Activated T-cell treated with anti-CD3 and anti-CD28 coated beads for 4 hours (primary cell): ENCODE measurements at places on chromosomes 4 and X.

DNA sequence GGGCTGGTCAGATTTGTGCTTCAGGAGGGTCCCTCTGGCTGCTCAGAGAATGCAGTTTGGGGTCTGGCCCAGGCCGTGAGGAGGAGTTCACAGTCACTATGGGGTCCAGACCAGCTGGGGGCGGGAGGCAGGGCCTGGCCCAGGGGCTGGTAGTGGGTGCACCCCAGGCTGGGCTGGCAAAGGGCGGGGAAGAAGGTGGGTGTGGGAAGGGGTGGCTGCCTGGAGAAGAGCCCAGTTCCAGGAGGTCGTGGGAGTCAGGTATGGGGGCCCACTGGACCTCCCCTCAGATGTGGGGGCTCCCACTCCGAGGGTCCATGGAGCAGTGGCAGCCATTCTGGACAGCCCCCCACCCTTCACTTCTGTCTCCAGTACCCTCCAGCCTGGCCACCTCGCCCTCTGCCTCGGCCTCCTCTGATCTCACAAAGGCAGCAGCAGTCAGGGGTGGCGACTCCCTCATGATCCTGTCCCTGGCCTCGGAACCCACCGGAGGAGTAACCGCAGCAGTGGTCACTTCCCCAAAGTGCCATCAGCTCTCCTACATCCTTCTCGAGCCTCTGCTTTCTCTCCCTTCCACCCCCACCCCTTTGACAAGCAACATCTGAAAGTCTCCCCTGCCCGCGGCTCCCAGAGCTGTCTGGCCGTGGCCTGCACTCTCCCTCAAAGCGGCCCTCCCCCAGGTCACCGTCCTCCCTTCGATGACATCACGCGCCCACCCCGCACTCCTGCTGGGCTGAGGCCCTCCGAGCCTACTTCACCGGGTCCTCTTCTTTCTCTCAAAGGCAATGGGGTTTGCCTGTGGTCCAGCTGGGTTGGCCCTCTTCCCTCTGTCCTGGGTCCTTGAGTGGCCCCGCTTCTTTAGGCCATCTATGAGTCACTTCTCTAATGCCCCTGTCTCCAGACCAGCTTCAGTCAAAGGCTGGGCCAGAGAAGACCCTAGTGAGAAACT, 1.7 kb upstream of the SLC6A8 start:
- no peak for DNase-seq

DNA sequence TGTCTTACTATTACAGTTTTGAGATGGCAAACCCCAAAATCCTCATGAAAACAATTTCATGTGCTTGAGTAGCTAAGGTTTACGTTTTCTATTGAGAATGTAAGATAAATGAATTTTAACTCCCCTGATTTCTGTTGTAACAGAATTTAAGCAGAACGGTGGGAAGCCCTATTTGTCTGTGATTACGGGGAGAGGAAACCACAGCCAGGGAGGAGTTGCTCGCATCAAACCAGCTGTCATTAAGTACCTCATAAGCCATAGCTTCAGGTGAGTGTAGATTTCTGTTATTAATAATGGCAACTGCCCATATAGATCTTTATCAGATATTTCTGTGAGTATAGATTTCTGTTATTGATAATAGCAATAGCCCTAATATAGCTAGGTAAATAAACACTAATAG, 44.2 kb upstream of the RHOH start:
- no peak for DNase-seq

DNA sequence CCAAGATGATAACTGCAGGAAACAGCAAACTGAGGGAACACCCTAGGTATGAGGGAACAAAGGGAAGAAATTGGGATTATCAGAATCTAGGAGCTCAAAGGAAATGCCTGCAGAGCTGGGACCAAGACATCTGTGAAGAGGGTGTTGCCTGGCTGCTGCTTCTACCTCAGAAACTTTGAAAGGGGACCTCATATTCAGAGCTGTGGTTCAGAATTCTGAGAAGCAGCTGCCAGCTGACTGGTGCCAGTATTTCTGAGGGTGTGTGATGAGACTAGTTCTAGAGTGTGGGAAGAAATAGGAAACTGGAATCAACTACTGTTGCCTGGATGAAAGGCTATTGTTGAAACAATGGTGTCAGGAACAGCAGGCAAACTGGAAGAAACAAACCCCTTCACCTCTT, 8.5 kb downstream of the FAAH2 start:
- no peak for DNase-seq

- DNase-seq: no peak
Observed at GRCh38 chrX:519741-520140, 110.8 kb upstream of the SHOX start.

DNA sequence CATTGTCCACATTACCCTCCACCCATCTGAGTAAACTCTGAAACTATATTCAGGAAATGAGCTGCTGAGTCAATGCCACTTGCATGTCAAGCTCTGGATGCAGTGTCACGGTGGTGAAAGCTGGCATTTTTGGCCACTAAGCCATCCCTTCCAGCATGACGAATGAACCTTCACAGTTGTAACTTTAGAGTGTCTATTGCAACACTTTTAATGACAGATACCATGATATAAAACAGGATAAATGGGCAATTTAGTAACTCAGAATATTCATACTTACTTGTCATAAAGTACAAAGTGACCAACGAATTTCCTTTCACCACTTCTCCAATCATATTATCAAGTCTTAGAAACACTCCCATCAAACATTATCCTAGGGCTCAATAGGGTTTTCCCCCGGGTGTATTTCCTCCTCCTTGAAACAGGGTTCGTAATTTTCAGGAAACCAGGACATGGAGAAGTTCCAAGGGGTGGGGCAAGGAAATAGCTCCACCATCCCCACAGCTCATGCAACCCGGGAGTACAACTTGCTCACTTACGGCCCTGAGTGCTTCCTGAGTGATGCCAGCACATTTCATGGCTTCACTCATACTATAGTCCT, 73.1 kb downstream of the MTHFD2L start:
- no peak for DNase-seq

GRCh38 chr4:154368060-154368459, 123.5 kb downstream of the DCHS2 start:
- no peak for DNase-seq

DNA sequence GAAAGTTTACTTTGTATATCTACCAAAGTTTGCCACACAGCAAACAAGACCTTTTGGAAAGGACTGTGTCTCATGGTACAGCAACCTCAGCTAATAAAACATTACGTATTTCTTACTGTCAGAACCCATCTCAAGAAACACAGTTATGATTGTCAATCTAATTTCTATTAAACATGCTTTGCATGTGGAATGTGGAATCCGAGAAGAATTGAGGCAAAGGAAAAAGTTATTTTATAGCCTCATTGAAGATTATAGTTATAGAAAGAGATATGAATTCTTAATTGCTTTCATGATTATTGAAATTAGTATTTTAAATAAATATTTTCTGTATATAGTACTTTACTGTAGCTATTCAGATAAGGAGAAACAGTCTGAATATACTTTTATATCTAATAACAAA, 5.4 kb downstream of the PCDH7 start:
- DNase-seq: no peak

GRCh38 chrX:10482261-10482660, 138.1 kb downstream of the MID1 start:
- no peak for DNase-seq

DNA sequence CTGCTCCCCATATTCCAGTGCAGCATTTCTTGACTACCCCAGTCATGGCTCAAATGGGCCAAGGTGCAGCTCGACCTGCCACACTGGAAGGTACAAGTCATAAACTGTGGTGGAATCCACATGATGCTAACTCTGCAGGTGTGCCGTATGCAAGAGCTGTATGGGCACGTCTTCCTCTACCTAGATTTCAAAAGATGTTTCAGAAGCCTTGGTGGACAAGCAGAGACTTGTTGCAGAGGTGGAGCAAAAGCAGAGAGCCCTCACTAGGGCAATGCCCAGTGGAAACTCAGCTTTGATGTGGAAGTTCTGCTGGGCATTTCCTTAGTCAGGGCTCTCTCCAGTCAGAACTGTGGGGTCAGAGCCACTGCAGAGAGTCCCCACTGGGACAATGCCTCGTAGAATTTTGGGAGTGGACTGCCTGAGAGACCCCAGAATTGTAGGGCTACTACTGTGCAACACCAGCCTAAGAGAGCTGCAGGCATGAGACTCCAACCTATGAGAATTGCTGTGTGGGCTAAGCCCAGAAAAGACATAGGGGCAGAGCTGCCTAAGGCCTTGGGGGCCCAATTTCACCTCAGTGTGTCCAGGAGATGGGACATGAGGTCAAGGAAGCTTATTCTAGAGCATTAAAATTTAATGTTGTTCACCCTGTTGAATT, 65.7 kb downstream of the BEX3 start:
- no peak for DNase-seq

- DNase-seq: peak; percentile 9
Observed at GRCh38 chr4:119314356-119314755, 7.6 kb downstream of the FABP2 start.

DNA sequence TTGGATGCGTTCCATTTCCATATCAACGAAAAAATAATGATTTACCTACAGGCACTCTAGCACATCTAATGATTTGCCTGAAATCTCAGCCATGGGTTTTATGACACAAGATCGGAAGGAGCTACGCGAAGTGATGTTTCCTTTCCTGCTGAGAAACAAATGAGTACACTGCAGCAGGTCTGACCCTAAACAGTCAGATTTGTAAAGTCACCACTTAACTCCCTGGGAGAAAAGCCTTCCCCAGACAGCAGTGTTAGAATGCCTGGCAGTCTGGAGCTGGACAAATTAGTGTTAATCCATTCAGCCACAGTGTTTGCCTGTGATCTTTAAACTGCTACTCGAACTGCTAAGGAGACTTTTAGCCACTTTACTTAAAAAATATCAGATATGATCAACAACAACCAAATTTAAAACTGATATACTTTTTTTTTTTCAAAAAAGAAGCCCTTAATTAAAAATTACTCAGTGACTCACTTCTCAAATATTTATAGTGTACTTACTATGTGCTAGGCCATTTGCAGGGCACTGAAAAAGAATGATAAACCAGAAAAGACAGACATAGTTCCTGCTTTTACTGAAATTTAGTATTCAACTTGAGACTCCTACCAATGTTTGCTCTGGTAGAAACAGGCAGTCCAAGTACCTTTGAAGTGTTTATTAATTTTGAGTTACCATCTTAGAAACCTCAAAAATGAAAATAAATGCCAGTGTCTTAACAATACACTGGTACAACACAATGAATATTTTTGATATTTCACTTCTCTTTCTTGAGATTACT, 104.5 kb downstream of the SHISA3 start:
- DNase-seq: no peak

- DNase-seq: no peak
Observed at GRCh38 chr4:147648656-147649055, 31.5 kb downstream of the TMEM184C start.

DNA sequence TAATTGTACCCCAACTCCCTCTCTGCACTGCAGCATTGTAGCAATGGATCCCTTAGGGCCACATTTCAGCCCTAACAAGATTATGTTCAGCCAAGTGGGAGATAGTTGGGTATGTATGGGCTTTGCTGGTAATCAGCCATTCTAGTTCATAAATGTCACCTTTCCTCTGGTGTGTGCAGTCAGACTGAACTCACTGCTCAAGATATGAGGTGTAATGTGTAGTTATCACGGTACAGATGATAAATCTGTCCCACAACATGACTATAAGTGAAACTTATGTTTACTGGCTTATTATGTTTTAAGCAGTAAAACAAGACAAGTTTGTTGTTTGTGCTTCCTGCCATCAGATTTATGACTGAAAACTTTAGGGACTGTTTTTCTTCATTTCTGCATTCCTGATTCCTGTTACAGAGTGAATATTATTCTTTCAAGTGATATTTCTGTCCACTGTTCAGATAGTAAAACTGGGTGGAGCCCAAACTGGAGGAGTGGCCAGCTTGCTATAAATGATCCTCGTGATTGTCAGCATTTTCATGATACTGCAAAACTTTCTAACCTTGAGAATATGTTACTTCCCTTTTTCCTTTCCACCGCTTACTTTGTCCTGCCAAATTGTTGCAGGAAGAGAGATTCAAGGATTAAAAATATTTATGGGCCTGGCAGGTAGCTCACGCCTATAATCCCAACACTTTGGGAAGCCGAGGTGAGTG, 44.9 kb downstream of the ANAPC4 start:
- DNase-seq: no peak

- no peak for DNase-seq
Observed at GRCh38 chrX:141142946-141143345, 34.0 kb downstream of the LDOC1 start.

GRCh38 chrX:95318882-95319281, 1365.8 kb upstream of the DIAPH2 start:
- no peak for DNase-seq

DNA sequence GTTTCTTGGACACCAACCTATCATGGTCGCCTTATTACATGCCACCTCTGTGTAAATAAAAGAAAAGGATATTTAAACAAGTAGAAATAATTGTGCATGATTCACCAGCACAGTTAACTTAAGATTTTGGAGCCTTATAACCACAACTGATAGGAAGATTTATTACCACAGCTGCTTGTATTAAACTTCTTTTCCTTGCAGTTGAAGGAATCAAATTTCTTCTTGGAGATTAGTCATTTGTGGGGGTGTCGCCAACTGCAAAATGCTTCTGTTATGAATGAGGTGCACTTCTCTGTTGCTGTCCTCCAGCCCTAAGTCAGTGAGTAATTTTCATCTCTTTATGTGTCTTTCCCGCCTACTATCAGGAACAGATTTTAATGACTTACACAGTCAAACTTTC, 73.3 kb downstream of the OR13H1 start:
- no peak for DNase-seq

DNA sequence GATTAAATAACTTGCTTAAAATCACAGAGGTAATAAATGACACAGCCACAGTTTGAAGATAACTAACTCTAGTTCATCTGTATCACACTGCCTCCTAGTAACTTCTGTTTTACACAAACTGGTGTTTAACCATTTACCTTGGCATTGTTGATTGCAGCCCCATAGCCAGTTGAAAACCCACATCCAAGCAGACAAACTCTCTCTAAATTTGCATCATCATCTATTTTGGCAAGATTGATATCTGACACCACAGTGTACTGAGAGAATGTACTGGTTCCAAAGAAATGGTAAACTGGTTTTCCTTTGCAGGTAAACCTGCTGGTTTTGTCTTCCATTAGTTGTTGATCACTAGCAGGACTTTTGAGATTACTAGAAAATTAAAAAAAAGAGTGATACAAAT, 7.8 kb downstream of the ADH4 start:
- DNase-seq: no peak

GRCh38 chr4:41839916-41840854, 91.7 kb upstream of the PHOX2B start:
- no peak for DNase-seq

DNA sequence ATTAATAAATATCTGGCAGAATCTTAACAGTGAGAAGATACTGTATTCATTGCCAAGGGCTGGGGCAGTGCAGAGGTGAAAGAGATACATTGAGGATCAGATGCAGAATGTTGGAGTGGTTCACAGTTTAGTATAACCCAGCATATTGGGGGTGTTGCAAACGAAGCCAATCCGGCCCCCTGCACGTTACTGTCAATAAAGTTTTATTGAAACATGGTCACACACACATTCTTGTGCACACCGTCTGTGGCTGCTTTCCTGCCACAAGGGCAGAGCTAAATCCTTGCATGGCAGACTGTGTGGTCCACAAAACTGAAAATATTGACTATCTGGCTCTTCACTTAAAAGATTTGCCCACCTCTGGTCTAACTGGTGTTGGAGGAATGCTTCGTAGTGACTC, 119.7 kb downstream of the SHOX start:
- DNase-seq: no peak

- DNase-seq: no peak
Observed at GRCh38 chr4:38371391-38371851, 292.6 kb upstream of the KLF3 start.
